ENCODE measurements at places on chromosomes 12 and 14. TPM values are rescaled to one million over a fixed set of nuclear protein-coding genes. Genes with fewer than 3 reads are reported as not detected.

DNA sequence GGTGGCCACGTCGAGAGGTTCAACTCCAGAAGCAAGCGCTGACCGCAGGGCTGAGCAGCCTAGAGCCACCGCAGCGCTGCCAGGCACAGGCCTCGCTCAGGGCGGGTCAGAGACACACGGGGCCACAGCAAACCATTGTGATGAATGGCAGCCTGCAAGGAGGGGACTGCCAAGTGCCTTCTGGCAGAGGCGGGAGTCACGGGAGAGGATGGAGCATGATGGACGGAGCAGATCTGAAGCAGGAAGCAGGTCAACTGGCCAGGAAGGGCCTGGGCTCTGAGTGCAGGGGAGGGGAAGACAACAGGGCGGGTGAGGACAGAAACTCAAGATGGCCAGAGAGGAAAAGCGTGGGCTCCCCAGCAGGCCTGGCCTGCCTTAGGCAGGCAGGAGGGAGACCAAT, 49.8 kb downstream of the CDC42BPB start:
- no peak for DNase-seq
- no peaks in the 10 kb centered on the region for H3K27me3 ChIP-seq
- H3K27ac ChIP-seq = no peak overlapping the region
- H3K4me3 ChIP-seq = no peak overlapping the region
- H3K36me3 ChIP-seq = peaks cover 15% of the 10 kb centered on the region
- H3K4me1 ChIP-seq = peaks cover 4% of the 10 kb centered on the region

DNA sequence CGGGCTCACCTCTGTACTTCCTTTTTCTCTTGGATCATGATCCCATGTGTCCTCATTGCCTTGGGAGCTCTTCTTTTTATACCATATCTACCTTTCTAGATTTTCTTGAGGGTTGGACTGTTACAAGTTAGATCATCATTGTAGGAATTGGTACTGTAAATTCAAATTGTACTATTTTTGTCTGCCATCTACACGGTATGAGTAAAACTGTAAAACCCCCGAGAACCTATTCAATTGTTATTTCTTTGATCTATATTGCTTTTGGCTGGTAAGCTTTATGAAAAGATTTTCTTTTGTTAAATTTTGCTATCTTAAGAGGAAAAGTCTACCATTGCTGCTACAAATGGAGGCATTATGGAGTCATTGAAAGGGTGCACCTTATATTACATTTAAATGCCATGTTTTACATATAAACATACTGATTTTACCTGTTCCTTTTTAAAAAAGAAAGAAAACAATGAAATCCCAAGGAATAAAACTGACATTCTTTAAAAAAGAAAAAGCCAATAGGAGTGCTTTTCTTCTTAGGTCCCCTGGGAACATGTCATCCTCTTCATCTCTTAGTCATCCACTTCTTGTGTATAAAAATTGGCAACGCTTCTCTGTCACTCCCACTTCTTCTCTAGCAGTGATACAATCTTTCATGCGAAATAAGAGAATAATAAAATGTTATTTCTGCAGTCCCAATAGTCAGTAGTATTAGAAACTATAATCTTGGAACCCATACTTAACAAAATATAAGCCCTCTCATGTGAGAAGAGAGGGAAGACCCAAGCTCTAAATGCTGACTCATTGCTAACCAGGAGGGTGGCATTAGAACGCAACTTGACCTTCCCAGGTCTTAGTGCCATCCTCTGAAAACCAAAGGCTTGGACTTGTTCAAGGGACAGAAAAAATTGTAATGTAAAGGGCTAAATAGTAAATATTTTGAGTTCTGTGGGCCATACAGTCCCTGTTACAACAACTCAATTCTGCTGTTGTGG, 20.4 kb downstream of the RGS6 start:
- no peaks in the 10 kb centered on the region for H3K36me3 ChIP-seq
- no peak for DNase-seq
- no peaks in the 10 kb centered on the region for H3K4me1 ChIP-seq
- no peak overlapping the region for H3K4me3 ChIP-seq

The HOXC4 gene
- not detected for total RNA-seq

The SMAGP gene
- 3.6 TPM for total RNA-seq

DNA sequence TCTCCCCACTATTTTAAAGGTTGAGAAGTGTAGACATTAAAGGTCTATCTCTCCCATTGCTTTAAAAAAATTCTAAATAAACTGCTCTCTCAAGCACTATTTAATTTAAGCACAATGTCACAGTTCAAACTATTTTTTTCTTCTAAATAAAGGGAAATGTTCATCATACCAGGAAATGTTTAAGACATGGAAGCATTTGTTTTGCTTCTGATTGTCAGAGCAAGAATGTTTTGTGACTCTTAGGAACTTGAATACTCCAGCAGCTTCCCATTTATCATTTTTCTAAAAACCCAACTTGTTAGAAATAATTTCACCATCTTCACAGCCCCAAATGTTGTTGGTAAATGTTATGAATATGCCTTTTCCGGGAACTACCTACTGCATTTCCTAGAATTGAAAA, 121.8 kb upstream of the NTF3 start:
- H3K36me3 ChIP-seq = no peaks in the 10 kb centered on the region
- H3K4me1 ChIP-seq = no peaks in the 10 kb centered on the region
- H3K4me3 ChIP-seq = no peak overlapping the region
- no peak for DNase-seq
- H3K27me3 ChIP-seq = no peaks in the 10 kb centered on the region

DNA sequence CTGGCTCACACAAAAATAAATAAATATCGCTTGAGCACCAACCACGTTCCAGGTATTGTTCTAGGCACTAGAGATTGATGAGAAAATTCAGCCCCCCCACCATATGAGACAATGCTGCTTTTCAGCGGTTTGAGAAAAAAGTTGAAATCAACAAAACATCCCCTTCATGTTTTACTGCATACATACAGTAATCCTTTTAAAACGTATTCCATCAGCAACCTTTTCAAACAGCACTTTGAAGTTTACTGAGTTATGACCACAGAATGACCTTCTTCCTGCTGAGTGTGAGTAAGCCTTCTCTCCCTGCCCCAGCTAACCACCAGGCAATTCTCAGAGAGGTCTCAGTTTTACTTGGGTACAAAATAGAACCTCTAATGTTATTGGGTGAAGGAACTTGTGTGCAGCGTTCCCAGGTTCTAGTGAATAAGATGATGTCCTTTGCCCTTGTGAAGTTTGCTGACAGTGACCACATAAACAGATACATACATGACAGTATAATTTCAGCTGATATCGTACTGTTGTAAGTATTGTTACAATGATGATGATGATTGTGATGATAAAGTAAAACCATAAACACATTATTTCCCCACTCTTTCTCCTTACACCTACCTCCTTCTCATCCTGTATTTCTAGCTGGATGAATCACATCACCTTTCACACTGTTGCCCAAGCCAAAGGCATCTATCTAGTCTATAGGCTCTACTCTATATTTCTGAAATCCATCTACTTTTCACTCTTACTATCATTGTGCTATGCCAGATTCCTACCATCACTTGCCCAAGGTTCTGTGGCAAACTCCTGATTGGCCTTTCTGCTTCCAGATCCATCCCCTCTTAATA, 124.4 kb upstream of the KRR1 start:
- H3K27ac ChIP-seq = no peak overlapping the region
- DNase-seq = no peak
- H3K27me3 ChIP-seq = no peaks in the 10 kb centered on the region
- H3K4me1 ChIP-seq = no peaks in the 10 kb centered on the region
- no peaks in the 10 kb centered on the region for H3K36me3 ChIP-seq

DNA sequence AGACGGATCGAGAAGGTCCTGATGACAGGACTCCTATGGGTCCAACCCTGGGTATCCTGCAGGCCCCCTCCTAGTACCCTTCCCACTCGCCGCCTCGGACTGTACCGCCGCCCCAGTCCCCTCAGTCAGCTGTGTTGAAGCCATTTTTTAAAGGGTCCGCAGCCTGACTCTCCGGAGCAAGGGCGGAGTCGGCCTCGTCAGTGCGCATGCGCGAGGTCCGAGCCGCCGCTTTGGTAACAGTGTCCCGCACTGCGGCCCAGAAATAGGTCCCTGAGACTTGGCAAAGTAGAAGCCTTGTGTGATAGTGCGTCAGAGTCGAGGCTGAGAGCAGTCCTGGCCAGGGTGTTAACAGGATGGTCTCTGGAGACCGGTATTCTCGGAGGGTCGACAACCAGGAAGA, 769.0 kb upstream of the ALG10B start:
- DNase-seq = no peak
- H3K27ac ChIP-seq = no peak overlapping the region
- H3K4me1 ChIP-seq = no peaks in the 10 kb centered on the region
- H3K27me3 ChIP-seq = no peaks in the 10 kb centered on the region
- no peak overlapping the region for H3K4me3 ChIP-seq

The ARMH4 gene
- total RNA-seq = 7.5 TPM

GRCh38 chr12:9323144-9323681, 115.0 kb upstream of the PZP start:
- H3K36me3 ChIP-seq = no peaks in the 10 kb centered on the region
- no peak overlapping the region for H3K27ac ChIP-seq
- no peaks in the 10 kb centered on the region for H3K4me1 ChIP-seq
- no peaks in the 10 kb centered on the region for H3K27me3 ChIP-seq
- DNase-seq = no peak

GRCh38 chr12:118330421-118331018, 42.2 kb downstream of the TAOK3 start:
- no peaks in the 10 kb centered on the region for H3K36me3 ChIP-seq
- no peaks in the 10 kb centered on the region for H3K4me1 ChIP-seq
- no peaks in the 10 kb centered on the region for H3K27me3 ChIP-seq
- no peak overlapping the region for H3K4me3 ChIP-seq

DNA sequence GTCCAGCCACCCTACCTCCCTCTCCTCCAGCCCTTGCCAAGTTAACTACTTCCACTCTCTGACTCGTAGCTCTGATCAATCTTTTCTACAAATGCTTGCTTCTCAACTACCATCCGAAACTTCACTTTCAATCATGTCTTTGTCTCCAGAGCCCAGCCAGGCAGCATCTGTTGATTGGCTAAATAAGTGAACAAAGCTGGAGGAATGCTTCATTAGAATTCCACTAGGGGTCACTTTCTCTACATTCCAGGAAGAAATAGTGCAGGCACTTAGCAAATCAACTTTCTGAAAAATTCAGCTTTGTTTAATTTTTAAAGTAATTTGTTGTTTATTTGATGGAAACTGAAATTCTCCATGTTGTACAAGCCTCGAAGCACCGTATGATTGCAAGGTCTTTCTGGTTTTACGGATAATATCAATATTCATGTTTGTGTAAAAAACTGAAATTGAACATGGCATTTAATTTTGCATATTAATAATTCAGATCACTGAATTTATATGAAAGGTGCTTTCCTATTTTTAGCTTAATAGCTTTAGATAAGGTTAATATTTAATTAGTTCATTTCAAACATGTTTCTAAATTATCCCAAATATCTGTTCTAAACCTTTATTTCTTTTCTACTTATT, 32.4 kb upstream of the HELB start:
- H3K27me3 ChIP-seq = no peaks in the 10 kb centered on the region
- no peaks in the 10 kb centered on the region for H3K4me1 ChIP-seq
- no peaks in the 10 kb centered on the region for H3K36me3 ChIP-seq
- DNase-seq = no peak
- H3K27ac ChIP-seq = no peak overlapping the region

DNA sequence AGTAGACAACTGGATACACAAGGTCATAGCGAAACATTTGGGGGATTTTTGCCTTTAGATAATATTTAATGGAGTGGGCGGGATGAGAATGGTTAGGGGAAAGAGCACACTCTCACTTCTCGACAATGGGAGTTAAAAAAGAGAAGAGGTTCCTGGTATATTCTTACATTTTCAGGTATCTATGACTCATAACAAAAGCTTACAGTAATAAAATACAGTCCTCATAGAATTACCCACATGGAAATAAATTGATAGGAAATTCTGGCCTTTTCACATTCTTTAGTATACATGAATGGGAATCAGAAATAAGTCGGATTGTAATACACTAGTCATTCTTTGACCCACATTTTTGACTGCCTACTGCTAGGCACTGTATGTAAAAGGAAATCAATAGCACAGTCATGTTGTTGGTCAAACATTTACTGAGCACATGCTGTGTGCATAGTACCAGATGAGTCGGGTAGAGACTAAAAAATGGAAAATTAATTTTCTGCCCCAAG, 8.2 kb upstream of the CRADD start:
- H3K4me3 ChIP-seq = no peak overlapping the region
- H3K27ac ChIP-seq = no peak overlapping the region
- no peaks in the 10 kb centered on the region for H3K4me1 ChIP-seq
- DNase-seq = no peak
- no peaks in the 10 kb centered on the region for H3K27me3 ChIP-seq
- H3K36me3 ChIP-seq = no peaks in the 10 kb centered on the region

DNA sequence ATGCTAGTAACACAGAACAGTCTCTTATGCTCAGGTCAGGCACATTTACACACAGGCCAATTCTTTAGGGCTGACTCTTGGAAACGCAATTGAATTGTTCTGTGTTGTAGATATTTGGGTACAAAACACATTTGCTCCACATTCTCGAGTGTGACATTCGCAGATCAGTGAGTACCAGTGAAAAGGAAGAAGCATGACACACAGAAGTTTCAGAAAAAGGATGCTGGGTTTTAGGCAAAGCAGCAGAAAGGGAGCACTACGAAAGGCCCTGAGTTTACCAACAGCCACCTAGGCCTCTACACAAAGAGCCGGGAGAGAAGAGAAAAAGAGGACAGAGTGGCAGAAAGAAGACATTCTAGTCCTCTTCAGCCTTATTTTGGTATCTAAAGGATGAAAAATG, 254.4 kb upstream of the BTG1 start:
- H3K4me3 ChIP-seq = no peak overlapping the region
- H3K4me1 ChIP-seq = no peaks in the 10 kb centered on the region
- no peak for DNase-seq
- H3K27ac ChIP-seq = no peak overlapping the region
- no peaks in the 10 kb centered on the region for H3K27me3 ChIP-seq

DNA sequence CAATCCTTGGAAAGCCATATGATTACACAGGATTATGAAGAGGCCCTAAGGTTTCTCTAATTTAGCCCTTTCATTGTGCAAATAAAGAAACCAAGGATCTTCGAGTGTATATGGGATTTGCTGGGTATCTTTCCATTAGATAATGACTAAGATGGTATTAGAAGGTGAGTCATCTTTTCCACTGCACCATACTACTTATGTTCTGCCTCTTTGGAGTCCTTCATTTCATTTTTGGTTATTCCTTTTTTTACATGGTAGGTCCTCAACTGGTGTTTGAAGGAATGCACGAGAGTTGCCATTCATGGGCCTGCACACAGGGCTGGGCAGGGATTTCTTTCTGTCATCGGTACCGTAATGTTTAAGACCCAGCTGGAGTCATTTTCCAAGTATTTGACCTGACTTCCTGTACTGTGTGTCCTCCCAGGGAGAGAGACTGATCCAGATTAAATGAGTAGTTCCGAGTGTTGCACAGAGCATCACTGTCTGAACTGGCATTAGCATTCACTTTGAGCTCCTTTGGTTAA, 85.7 kb downstream of the BORCS5 start:
- H3K27me3 ChIP-seq = no peaks in the 10 kb centered on the region
- H3K27ac ChIP-seq = peak overlapping the region; percentile 72
- DNase-seq = no peak

DNA sequence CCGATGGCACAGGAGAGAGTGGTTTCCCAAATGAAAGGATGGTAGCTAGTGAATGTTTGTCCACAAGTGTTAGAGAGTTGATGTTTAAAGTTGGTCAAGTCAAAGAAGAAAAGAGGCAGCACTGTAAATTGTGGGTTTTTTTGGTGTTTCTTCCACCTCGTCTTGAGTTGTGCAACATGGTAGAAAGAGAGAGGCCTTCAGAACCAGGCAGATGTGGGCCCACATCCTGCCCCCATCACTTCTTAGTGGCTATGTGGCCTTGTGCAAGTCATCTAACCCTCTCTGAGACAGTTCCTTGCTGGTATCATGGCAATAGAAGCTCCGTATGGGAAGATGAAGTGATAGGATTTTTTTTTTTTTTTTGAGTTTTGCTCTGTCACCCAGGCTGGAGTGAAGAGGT, 60.8 kb downstream of the NDUFA12 start:
- H3K27me3 ChIP-seq = no peaks in the 10 kb centered on the region
- no peaks in the 10 kb centered on the region for H3K36me3 ChIP-seq
- no peak overlapping the region for H3K27ac ChIP-seq
- peaks cover 5% of the 10 kb centered on the region for H3K4me1 ChIP-seq

Measured in thyroid gland (tissue), 4 donors.